GF-D8 (cell line): ENCODE measurements at places on chromosomes 5 and 9.

- DNase-seq, result no peak
Measured at GRCh38 chr9:90165281-90165680, 477.3 kb downstream of the DIRAS2 start.

GRCh38 chr5:148681157-148682057 is 27.1 kb upstream of the HTR4 start:
- no peak for DNase-seq

DNA sequence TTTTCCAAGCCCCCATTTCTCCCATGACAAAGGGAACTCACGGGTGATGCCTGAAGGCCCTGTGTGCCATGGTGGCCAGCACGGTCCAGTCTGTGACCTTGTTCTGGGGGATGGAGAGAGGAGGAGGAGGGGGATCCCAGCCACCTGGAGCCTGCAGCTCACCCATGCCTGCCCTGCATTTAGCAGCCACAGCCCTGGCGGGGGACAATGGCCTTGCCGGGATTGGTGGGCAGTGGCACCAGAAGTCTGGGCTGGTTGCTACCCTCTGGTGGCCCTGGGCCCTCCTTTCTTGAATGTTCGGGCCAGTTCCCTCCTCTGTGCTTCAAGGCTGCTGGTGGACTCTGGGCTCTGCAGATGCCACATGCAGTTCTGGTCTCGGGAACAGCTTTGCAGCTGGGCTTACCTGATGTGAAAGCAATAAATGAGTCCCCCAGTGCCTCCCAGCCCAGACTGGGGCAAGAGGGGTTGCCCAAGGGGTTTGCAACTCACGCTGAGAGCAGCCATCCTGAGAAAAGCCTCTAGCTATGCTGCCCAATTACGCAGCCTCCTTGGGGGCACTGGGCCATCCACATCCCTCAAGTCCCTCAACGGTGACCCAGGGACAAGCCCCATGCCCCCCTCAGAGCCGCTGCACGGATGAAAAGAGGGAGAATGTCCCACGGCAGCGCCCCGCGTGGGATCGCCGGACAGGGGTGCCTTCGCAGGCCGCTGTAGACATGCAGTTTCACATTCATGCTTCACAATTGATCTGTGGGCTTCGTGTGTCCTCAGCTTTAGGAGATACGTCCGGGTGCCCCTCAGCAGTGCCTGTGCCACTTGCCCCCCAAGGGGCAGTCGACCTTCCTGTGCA is 49.2 kb upstream of the FCN1 start:
- DNase-seq, result no peak

GRCh38 chr9:110125207-110125751 is 82.7 kb downstream of the C9orf152 start:
- DNase-seq, result no peak

DNA sequence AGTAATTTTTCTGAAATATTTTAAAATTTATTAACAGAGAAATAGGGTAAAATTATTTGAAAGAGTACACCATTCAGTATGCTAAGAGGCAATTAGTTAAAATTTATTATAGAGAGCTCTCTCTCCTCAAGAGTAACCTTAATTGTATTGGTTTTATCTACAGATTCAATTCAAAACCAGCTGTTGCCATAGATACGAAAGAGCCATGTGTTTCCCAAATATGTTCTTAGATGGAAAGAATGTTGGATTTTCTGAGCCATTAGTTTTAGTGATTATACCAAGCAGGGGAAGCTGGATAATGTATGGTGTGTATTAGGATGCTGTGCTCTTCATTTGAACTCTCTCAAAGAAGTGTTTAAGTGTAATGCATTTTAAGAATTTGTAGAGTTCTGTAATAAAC is 27.8 kb downstream of the C7 start:
- DNase-seq, result no peak

DNA sequence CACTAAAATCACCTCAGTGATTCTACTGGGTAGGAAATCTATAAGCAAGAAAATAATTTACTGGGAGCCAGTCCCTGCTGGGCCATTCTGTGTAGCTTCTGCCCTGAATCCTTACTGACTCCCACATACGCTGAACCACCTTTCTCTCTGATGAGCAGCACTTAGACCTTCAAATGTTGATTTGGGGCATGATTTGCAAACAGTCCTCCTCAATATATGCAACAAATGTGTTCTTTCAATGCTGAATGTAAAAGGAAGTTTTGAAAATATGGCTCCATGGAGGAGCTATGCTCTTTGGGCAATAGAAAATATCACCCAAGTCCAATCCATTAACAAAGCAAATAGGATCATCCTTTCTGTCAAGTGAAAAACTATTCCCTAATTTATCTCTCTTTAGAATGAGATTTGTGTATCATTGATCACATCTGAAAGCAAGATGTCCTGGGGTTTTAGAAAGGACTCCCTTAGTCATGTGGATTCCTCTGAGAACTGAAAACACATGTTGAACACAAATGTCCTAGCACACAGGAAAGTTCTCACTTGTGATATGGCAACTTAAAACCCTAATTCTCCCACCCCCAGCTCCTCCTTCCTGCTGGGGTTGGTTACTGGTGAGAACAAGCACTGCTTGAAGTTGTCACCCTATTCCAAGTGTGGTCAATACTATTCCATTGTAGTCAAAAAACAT is 8.9 kb upstream of the CER1 start:
- no peak for DNase-seq

GRCh38 chr9:29806937-29807618 is 2233.8 kb upstream of the C9orf72 start:
- DNase-seq, result no peak

DNA sequence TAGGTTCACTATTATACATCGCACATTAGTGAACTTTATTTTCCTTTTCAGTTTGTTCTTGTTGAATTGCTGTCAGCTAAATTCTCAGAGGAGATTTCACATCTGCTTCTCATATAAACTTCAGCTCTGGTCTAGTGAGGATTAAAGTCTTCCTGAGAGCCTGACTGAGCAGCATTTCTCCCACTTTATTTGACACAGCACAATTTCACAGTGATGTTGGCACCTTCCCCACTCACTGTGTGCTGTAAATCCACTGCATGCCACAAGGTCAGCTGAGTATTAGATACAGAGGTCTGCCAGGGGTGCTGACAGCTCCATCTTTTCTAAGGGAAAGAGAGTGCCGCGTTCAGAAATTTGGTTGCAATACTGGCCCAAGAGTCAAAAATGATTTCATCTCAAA is 567.4 kb downstream of the PRR16 start:
- DNase-seq, result no peak

GRCh38 chr9:119020730-119021333 is 348.4 kb downstream of the BRINP1 start:
- DNase-seq, result no peak

- no peak for DNase-seq
Measured at GRCh38 chr5:132427281-132428146, 58.0 kb downstream of the SLC22A5 start.

DNA sequence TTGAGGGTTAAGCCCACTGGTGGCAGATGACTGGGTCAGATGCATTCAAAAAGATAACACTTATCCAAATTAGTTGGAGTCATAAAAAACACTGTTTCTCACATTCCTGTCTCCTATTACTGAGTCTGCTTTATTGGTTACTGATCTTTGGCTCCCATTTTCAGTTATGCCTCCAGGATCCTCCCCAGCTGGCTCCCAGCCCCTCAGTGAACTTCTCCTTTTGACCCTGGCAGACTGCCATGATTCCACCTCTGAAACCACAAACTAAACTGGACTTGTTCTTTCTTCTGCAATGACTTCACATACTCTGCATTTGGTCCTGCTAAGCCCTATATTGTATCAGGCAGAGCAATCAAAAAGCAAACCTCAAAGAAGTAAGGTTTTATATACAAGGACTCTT is 860.8 kb upstream of the DMAC1 start:
- peak; percentile 59 for DNase-seq

- no peak for DNase-seq
Measured at GRCh38 chr5:132436936-132437335, 53.6 kb downstream of the IRF1 start.

- DNase-seq, result no peak
Measured at GRCh38 chr5:523441-524222, 617 bp downstream of the SLC9A3 start.

DNA sequence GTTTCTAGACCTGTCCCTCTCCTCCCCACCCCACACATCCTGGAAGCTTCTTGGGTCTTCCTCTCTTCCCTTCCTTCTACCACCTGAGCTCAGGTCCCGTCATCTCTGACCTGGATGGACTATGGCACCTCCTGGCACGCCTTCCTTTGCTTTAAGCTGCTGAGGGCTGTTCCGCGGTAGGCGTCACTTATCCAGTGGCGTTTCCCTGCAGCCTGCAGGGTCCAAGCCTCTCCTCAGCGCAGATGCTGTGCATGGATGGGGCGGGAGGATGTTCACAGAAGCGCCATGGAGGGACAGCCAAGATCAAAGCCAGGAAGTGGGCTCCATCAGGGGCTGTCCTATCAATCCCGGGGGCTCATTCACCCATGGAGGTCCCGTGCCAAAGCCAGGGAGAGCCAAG is 23.8 kb upstream of the CNOT6 start:
- DNase-seq, result no peak

DNA sequence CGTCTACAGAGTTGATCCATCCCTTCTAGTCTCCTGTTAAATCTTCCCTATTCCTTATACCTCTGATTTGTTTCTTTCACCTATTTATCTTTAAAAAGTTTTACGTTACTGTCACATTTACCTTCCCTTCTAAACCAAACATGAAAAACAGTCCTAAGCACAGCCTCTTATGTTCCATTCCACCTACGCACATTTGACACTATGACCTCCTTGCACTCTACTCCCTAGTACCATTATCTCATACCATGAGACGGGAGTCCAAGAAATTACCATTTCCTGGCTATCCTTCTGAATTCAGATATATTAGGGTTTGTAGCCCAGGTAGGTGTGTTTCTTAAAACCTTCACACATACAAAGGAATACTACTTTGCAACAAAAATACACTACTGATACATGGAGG is 25.1 kb downstream of the FNIP1 start:
- DNase-seq, result no peak

DNA sequence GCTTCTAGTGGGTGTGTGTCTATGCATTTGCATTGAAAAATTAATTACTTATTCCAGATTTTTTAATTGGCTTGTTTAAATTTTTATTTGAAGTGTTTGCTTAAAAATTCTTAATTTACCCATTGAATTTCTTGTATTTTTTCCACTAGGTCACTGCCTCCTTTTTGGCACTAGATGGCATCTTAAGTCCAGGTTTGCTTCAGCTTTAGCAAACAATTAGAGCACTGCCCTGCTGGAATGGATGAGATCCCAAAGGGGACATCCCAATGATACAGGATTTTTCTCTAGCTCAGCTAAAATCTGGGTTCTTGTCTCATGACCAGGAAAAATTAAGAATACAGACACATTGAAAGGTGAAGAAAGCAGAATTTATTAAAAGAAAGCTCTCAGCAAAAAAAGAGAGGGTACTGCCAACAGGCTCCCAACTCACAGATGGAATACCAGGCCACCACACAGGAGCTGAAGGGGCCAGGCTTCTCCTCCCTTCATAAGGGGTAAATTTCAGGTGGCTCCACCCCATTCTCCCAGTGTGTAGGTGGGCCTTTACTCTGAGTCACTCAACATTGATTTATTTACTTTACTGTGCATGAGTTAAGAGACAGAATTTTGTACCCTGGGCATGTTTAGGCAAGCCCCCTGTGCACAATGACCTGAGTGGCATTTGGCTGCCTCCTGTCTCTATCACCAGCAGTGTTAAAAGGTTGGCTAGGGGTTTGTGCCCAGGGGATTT is 532.4 kb downstream of the ANXA1 start:
- no peak for DNase-seq

DNA sequence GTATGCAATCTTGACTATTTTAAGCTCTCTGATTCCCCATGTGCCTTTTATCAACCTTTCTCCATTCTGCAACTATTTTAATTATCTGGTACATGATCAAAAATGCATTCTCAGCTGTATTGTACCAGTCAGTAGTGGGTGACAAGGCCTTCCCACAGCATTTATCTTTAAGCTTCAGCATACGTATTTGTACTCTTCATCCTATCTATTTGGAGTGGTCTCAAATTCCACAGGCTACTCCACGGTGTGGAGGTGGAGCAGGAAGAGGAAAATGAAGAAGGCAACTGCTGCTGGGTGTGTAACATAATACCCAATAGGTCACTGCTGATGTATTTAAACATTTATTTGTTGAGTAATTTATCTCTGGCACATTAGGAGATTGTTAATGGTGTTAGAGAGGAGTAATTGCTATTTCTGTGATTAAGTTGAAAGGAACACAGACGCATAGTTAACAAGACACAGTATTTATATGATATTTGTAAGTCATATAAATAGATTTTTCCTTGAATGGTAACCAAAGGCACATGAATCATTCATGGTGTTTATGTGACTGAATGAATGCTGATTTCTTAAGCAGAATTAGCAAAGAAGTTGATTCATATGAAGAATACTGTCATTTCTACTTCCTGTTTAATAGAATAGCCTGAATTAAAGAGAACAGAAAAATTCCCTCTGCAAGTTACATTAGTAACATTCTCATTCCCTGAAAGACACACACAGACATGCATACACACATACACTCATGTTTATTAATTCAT is 153.8 kb upstream of the NR3C1 start:
- no peak for DNase-seq
